ENCODE measurements at places on chromosomes 13 and 19.

- peak; percentile 18 for DNase-seq
Observed at GRCh38 chr19:2334986-2335846, 6.7 kb downstream of the SPPL2B start.

GRCh38 chr13:105972811-105973590, 562.5 kb downstream of the EFNB2 start:
- DNase-seq = no peak

DNA sequence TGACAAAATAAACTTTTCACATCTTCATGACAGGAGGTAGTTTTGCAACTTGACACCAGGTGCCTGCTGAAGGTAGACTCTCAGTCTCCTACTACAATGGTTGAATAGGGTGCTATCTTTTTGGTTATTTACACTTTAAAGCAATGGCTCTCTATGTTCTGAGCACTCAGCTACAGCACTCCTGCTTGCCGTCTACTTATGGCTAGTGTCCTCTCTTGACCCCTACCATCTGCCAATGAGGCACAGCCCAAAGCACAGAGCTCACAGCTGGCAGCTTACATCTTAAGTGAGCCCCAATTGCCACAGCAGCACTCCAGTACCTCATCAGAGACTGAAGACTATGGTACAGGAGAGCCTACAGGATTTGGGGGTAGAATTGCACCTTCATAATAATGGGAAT, 11.4 kb downstream of the ZNF708 start:
- no peak for DNase-seq

DNA sequence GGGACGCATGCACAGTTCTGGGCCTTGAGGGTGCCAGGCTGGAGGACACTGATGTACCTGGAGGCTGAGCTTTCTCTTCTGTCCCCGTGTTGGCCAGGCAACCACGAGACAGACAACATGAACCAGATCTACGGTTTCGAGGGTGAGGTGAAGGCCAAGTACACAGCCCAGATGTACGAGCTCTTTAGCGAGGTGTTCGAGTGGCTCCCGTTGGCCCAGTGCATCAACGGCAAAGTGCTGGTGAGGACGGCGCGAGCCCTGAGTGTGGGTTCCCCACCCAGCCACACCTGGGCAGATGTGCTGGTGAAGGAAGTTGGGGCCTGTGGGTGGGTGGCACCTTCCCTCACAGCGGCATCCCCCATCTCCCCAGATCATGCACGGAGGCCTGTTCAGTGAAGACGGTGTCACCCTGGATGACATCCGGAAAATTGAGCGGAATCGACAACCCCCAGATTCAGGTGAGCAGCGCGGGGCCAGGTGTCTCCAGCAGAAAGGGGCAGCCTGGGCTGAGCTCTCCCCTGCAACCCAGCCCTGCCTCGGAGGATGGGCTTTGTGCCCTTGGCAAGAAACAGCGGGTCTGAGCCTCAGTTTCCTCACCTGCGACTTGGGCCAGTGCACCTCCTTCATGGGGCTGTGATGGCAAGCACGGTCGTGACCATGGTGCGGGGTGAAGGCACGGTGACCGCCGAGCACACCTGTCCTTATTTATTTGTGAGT, 26.2 kb downstream of the CCDC8 start:
- DNase-seq = no peak

DNA sequence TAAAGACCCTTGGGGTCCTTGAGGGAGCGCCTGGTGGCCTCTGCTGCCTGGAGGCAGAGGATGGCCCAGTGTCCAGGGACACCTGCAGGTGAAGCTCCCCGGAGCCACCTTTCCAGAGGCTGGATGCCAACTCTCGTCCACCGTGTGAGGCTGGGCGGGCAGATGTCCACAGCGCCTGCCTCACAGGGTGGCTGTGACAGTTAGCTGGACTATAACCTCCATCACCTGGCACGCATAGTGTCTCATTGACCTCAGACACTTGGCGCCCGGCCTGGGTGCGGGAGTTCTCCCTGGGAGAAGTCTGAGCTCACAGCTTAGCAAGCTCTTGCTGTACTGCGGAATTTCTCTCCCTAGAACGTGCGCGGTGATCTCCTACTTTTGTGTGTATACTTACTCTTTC, 9.8 kb downstream of the BICRA start:
- no peak for DNase-seq

GRCh38 chr13:85500696-85501256, 298.4 kb downstream of the SLITRK6 start:
- no peak for DNase-seq

DNA sequence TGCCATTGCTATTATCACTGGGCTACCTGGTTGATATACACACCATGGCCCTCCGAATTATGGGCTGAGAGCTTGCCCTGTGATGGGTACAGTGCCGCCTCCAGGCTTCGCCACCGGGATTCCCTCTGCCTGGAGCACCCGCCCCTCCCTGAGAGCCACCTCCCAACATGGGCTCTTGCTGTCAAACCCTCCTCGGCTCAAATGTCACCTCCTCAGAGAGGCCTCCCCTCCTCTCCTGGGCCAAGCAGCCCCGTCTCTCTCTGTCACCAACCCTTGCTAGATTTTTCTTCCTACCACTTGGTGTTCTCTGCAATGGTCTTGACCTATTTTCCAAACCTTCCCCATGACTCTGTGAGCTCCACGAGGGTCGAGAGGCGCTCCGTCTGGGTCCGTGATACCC, 12.2 kb upstream of the TLE2 start:
- no peak for DNase-seq

DNA sequence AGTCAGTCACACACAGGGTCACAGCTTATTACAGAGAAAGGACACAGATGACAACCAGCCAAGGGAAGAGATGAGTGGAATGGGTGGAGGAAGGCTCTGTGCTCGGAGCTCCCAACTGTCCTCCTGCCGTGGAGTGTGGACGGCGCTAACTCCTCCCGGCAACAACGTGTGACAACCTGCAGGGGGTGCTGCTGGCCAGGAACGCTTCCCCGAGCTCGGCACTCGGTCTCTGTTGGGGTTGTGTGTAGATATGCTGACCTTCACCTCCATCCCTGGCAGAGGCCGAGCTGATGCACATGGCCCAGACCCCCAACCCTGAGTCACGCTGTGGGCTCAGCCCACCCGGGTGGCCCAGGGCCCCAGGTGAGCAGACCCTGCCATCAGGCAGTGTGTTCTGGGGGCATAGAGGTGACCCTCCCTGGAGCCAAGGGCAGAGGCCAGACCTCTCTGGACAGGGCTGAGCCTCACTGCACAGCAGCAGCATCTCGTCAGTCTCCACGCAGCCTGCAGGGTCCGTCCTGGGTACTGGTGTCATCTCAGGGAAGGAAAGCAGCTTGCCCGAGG, 14.1 kb downstream of the ZNF444 start:
- DNase-seq = no peak

DNA sequence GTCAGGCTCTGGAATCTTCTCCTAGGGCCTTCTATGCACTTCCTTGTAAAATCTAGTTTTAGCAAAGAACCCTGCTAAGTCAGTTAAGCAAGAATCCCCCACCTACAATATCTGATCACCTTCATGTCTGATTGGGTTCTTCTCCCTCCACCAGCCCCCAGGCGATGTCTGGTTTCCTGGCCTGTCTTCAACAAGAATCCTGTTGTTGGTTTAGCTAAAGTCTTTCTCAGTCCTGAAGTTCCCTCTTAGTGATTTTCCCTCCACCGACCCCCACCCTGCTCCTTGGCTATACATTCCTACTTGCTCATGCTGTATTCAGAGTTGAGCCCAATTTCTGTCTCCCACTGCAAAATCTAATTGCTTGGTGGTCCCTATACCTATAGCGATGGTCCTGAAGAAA, 35.2 kb upstream of the SLC46A3 start:
- DNase-seq = no peak

- DNase-seq = peak; percentile 31
Observed at GRCh38 chr19:14432791-14433553, at the start of gene PKN1. PKN1 (plus strand) TSS chr19:14433306; CDS start chr19:14433522, 216 bp downstream.

DNA sequence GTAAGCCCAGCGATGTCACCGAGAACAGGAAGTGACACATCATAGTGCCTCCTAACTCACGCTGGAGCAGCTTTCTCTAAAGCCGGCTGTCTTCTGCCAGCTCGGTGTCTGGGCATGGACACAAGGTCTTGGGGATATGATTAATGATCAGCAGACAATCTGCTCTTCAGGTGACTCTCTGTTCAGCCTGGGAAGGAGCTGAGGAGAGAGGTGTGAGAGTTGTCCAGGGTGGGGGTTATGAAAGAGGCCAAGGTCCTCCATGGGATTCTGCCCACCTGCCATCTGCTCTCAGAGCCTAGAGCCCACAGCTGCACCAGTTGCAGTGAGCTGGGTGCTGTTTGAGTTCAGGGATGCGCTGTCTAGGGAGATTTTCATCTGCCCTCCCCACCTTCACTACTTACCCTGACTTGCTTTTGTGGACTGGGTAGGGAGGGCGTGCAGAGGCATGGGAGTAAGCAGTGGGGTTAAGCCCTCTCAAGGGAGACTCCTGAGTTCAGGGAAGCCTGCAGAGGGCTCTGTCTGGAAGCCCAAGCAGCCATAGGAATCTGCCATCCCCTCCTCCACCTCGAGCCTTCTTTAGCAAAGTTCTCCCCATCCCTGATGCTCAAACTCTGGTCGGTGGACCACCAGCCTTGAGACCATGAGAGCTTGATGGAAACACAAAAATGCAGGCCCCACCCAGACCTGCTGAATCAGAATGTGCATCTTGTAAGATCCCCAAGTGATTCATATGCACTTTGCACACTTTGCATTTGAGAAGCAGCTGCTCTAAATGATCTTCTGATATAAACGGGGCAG, 539.7 kb downstream of the RFC3 start:
- no peak for DNase-seq

- DNase-seq = no peak
Observed at GRCh38 chr19:33464733-33465115, 56.9 kb downstream of the PEPD start.

DNA sequence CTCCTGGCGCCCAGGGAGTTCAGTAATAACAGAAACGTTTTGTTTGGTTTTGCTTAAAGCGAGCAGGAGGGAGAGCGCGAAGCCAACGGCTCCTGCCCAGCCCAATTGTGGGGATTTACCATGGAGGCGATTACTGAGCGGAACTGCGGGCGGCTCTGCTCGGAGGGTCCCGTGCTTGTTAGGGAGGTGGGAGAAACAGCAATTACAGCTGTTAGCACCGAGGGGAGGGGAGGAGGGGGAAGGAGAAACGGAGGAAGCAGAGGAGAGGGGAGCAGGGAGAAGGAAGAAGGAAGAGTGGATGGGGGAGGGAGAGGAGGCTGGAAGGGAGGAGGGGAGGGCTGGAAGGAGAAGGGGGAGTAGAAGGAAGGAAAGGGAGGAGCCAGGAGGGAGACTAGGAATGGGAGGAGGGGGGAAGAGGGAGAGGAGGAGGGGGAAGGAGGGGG, 7.7 kb upstream of the ONECUT3 start:
- no peak for DNase-seq

DNA sequence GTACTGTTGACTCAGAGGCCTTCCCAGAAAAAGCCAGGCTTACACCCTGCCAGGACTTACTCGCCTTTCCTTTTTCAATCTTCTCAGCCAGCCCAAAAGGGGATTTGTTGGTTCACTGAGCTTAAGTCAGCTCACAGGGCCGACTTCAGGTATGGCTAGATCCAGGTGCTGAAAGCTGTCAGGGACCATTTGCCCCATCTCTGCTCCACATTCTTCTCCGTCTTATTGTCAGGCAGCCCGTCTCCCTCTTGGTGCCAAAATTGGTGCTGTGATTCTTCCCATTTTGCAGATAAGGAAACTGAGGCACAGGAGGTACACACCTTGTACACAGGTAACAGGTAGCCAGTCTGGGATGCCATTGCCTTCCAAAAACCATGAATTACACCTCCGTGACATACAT, 2.4 kb downstream of the C19orf38 start:
- DNase-seq = no peak

GRCh38 chr19:6564393-6564792, 26.6 kb downstream of the CD70 start:
- DNase-seq = no peak

- no peak for DNase-seq
Observed at GRCh38 chr13:31107109-31107508, 54.6 kb downstream of the HSPH1 start.

All from effector CD8-positive, alpha-beta T cell (primary cell).